M059J (cell line): ENCODE measurements at places on chromosomes 1 and 21.

DNA sequence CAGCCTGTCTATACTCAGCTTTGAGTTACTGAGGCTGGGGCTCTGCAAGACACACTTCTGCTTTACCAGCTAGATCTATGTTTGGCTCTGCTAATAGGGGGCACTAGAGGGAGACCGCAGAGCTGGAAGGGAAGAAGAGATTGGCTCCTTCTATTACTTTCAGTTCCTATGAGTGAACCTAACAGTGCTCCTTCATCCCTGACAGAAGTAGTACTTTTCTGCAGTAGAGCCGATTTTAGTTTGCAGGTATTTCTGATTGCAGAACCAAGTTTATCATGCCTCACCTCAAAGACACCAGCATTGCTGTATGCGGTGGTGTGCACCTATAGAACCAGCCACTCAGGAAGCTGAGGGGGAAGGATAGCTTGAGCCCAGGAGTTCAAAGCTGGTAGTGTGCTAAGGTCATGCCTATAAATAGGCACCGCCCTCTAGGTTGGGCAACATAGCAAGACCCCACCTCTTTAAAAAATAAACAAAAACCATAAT lies 5.7 kb upstream of the ZDHHC18 start:
- no peak for DNase-seq

GRCh38 chr1:24403806-24404205 lies 9.8 kb downstream of the STPG1 start:
- DNase-seq: no peak

GRCh38 chr1:111372336-111372965 lies 55.1 kb downstream of the OVGP1 start:
- DNase-seq: no peak

DNA sequence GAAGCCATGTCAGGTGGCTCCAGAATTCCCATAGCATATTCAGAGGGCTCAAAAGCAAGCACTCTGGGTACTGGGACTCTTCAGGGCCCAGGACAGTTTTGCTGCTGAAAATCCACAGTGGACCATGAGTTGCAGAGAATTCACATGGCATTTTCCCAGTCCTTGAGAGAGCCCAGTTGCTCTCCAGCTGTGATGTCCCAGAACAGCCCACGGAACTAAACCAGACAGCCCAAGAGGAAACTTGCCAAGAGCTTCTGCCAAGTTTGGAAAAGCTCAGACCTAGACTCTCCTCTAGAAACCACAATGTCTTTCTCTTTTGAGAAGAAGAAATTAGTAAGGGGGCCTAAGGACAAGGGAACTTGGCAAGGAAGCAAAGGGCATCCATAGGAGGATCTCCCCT lies 69.4 kb downstream of the RGS2 start:
- peak; percentile 32 for DNase-seq

- DNase-seq: no peak
These were observed 60.5 kb downstream of the BACE2 start for GRCh38 chr21:41228492-41228891.

- DNase-seq: no peak
These were observed 4.3 kb upstream of the GPR153 start for GRCh38 chr1:6265151-6265550.

DNA sequence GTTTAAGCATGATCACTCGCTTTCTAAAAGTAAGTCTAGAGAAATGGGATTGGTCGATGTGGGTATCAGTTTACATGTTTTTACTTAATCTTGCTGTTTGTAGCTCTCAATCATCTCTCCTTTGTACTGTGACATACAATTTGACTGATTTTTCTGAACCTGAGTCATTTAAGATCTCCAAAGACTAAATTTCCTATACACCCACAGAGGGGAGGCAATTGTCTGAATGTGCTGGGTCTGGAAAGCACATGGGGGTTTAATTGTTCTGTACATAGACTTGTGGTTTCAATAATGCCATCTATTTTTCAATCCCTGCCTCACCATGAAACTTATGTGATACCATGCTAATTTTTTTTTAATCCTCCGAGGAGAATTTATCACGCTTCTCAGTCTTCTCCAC lies 65.8 kb downstream of the USP25 start:
- no peak for DNase-seq

- DNase-seq: peak; percentile 99
These were observed 47.8 kb downstream of the CHML start for GRCh38 chr1:241592273-241592958.

DNA sequence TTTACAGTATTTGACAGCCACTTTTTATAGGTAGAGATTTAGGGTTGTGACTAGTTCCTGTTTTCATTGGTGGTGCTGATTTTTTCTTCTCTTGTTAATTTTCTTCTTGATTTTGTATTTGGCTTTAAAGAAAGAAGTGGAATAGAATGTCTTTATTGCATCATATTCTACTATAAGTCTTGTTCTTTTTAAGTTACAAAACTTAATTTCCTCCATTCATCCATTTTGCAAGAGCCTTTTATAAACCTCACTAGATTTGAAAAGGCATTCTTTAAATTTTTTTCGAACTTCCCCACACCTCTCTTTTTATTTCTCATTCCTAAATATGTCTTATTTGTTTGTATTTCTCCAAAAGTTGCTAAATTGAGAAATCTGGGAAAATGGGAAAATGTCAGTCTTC lies 1368.6 kb upstream of the ADGRL4 start:
- no peak for DNase-seq

GRCh38 chr1:2449636-2450454 lies 26.2 kb upstream of the PLCH2 start:
- DNase-seq: no peak

GRCh38 chr1:15740924-15741850 lies 1.1 kb upstream of the TMEM82 start:
- DNase-seq: peak; percentile 80

DNA sequence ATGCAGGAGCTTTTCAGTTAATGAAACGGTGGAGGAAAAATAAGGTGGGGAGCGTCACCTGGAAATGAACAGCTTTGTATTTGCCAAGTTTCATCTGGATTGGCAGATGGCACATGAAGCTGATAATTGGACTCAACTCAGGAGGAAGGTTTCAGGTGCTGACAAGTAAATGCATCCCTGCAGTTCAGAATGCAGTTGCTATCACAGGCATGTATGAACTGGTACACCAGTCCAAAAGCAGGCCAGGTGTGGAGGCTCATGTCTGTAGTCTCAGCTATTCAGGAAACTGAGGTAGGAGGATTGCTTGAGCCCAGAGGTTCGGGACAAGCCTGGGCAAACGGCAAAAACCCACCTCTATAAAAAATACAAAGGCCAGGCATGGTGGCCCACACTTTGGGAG lies 15.5 kb downstream of the DEGS1 start:
- DNase-seq: no peak

- no peak for DNase-seq
These were observed 87.6 kb downstream of the PDE9A start for GRCh38 chr21:42741066-42741465.

- peak; percentile 90 for DNase-seq
These were observed 44.7 kb upstream of the A3GALT2 start for GRCh38 chr1:33365560-33365997.

- peak; percentile 29 for DNase-seq
These were observed 1.7 kb upstream of the TNFRSF9 start for GRCh38 chr1:7942214-7942921.

- peak; percentile 45 for DNase-seq
These were observed 4.1 kb downstream of the UQCRHL start for GRCh38 chr1:15803380-15803779.

DNA sequence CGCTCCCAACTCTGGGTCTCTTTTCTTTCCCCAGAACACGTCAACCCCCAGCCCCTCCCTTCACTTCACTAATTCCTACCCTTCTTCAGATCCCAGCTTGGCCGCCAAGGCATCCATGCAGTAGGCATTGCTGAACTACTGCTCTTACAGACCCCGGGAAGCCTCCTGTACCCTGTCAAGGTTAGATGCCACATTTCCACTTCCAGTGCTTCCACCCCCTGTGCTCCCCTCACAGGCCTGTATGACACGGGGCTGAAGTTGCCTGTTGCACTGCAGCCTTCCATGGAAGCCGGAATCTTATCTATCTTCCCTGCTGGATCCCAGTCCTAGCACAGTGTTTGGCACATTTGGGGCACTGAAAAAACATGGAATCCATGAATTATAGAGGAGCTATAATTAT lies 99.0 kb upstream of the SOD1 start:
- no peak for DNase-seq

DNA sequence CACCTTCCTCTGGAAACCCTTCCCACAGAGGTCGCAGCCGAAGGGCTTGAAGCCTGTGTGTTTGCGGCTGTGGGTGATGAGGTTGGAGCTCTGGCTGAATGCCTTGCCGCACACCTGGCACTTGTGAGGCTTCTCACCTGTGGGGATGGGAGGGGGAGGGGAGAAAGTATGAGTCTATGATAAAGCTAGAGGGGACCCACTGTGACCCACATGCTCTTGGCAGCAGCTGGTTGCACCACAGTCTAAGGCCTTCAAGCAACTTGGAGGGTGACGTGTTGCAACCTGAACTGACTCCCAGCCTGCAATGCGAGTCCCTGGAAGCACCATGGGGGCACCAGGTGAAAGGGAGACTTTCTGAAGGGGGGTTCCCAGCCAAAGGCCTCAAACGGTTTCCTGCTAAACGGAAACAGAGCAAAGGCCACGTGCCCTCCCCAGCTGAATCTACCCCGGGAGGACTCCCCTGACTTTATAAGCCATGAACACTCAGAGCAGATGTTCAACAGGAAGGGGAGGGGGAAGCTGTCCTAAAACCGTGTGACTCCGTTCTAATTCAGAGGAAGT lies 10.6 kb downstream of the GFI1 start:
- no peak for DNase-seq

- peak; percentile 58 for DNase-seq
These were observed 50.9 kb upstream of the TARBP1 start for GRCh38 chr1:234529950-234530237.

GRCh38 chr1:3012456-3013291 lies 8.6 kb upstream of the ACTRT2 start:
- peak; percentile 7 for DNase-seq

DNA sequence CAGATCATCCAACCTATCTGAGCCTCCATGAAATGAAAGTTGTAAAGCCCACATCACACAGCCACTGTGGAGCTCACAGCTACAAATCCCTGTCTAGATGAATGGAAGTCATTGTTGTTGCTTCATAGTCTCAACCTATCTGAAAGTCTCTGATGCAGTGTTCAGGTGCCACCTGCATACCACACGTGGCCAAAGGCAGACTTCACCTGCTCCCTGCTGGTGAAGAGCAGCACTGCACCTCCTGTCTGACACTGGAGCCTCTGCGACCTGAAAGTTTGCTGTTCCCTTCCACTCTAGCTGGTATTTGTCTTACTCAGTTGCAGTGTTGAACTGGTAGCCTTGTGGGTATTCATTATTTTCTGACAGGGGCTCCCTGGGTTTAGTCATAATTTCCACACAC lies 18.4 kb downstream of the LORICRIN start:
- no peak for DNase-seq

GRCh38 chr1:193929374-193930033 lies 743.1 kb upstream of the B3GALT2 start:
- no peak for DNase-seq

GRCh38 chr1:43065191-43065590 lies 106.5 kb upstream of the SLC2A1 start:
- DNase-seq: no peak

GRCh38 chr1:163168053-163168452 lies 34.7 kb downstream of the RGS5 start:
- peak; percentile 99 for DNase-seq

DNA sequence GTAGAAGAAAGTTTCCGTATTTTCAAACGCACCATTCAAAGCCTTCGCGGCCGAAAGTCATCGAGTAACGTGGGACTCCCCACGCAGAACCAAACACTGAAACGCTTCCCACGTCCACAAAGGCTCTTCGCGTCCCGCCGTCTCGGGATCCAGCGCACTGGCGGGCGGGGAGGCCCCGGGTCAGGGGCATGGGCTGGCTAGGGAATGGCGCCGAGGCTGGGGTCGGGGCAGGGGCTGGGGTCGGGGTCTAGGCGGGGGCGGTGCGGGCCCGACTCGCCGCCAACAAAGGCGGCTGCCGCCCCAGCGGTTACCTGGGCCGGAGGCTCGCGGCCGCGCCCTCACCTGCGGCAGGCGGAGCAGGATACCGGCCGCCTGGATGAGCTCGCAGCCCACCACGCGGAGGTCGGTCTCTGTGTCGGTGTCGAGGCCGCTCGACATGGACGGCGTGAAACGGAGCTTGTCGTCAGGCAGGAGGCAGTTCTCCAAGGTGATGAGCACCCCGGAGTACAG lies 403 bp downstream of the CCNL2 start:
- DNase-seq: no peak

DNA sequence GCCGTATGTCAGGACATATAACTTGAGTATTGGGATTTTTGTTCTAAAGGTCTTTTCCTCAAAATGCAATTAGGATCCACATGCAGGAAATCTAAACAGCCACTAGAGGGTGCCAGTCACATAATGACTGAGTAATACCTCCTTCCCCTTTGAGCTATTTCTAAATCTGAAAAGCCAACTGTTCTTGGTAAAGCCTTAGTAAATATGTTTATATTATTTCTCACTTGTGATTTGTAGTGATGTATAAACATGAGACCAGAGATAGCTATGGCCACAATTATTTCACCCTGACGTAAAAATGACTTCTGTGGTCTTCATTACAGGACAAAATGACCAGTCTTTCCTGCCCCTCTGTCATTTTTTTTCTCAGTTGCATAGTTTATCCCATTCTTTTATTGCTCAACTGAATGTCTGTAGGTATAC lies 41.0 kb upstream of the DR1 start:
- DNase-seq: peak; percentile 71

DNA sequence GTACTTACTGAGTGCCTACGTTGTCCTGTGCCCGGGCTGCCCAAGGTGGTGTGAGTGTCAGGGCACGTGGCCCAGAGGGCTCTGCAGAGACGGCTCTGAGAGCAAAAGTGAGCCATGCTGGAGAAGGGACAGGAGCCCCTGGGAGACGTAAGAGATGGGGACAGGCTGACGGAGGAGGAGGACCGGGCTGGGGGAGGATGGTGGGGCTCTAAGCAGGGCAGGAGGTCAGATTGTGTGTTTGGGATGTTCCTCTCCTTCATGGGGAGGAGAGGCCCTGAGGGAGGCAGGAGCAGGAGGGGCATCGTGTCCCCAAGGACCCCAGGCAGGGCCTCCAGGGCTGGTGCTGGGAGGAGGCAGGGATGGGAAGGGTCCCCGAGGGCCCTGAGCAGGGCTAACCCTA lies 158.9 kb downstream of the PCBP3 start:
- DNase-seq: no peak

DNA sequence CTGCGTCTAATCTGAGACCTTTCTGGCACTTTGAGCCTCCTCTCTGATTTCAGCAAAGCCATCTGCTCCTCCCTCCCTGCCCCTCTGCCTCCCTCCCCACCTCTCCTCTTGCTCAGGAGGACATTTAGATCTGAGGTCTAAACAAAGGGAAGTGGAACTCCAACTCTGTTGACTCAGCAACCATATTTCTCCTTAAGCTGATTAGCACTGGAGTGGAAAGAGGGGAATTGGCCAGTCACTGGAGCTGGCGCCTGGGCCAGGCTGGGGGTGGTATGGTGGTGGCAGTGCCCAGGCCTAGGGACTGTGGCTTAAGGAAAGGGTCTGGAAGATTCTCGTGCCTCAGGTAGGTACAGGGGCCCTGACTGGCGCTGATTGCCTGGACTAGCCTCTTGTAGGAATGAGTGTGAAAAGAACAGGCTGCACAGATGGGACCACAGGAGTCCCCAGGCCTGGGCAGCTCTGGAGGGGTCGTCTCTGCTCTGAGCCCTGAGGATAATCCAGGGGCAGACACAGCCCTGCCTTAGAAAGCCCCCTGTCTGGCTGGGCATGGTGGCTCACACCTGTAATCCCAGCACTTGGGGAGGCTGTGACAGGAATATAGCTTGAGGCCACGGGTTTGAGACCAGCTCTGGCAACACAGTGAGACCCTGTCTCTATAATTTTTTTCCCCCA lies 11.9 kb downstream of the SH2D2A start:
- DNase-seq: peak; percentile 85

GRCh38 chr1:101244842-101245241 lies 8.0 kb downstream of the S1PR1 start:
- DNase-seq: no peak
